AG20443 (cell line): ENCODE measurements at places on chromosomes 2 and 18.
A peak's percentile ranks its signal among the peaks of the same experiment; 100 is the strongest.

- DNase-seq, result no peak
Measured at GRCh38 chr18:56576826-56577573, 61.4 kb downstream of the TXNL1 start.

DNA sequence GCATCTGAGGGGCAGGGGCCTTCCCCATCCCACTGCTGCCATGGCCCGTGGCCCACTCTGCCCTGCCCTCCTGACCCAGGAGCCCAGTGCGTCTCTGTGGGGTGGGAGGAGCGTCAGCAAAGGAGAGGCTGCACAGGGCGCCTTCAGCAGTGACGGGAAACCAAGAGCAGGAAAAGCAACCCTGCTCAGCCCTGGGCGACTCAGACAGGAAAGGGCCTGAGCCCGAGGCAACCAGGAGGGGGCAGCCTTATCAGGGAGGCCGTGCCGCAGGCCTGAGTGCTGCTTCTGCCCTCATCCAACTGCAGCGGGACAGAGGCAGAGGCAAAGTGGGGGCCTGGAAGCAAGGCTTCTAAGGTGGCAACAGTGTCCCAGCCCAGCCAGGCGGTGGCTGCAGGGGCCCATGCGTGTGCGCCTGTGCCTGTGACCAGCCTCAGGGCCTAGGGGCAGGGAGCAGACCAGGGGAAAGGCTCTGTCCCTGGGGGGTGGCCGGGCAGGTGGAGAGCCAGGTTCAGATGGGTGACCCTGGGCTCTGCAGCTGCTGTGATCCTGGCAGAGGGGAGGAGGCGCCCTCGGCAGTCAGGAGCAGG is 23.3 kb upstream of the ALPI start:
- no peak for DNase-seq

DNA sequence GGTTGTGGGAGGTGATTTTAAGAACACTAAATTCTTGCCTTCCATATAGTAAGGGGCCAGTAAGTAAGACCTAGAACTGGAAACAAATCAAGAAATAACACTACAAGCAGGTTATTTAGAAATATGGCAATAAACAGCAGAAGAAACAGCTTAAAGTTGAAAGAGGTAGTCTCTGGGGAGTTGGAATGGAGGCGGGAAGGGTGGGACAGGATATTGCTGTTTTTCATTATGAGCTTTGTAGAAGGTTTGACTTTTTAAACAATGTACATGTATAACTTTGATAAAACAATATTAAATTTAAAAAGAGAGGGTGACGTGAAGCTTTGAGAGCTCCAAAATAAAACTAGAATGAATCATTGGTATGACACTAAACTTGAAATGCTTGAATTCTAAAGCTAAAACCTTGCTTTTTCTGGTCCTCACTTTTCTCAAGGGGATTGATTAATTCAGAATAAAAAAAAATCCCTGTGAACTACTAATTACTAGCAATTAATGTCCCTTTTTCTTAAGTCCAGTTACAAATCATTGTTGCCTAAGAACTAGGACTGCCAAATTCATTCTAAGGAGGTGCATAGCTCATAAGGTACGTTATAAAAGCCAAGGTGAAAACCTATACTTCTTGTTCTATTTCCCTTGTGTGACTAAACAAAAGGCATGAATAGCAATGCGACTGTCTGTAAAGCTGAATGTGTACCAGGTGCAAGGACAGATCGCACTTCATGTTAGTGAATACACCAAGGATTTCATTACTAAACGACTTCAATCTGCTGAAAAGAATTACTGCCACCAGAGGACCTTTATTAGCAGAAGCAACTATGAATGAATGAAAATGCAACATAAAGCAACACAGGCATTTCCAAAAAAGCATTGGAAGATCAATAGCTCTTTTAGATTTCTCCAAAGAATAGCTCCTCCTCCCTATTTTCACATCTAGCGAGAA is 177.5 kb downstream of the RBM43 start:
- no peak for DNase-seq

GRCh38 chr18:79738581-79739439 is 58.9 kb upstream of the KCNG2 start:
- DNase-seq, result no peak

GRCh38 chr2:36951027-36951518 is 15.3 kb downstream of the STRN start:
- no peak for DNase-seq

GRCh38 chr18:55289775-55290174 is 298.2 kb downstream of the TCF4 start:
- no peak for DNase-seq

DNA sequence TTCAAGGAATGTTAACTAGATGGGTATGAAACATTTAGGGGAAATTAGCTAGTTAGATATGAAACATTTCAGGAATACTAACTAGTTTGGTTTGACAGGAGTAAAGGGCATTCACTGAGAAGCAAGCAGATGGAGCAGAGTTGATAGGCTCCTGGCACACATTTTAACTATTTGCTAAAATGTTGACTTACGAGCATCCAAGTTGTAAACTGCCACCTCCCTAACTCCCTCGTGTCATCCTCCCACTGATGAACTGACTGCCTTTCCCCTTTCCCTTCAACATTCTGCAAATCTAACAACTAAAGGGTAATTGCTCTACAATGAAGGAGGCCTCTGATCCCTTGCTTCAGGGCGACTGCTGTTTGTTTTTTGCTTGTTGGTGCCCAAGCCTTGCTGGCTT is 580.4 kb upstream of the FAM98A start:
- DNase-seq, result no peak

DNA sequence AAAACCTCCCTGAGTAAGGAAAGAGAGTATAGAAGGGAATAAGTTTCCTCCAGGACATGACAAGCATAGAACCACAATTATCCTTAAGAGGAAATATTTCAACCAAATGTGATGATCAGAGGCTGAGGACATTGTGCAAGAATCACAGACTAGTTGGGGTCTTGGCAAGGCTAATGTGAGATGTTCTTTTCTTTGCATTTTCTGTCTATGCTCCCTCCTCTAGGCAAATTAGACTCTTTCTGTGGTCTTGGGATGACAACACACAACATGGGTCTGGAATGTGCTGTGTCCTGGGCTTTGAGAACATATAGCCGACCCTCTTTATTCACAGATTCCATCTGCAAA is 32.0 kb upstream of the IL1RL1 start:
- no peak for DNase-seq

- DNase-seq, result no peak
Measured at GRCh38 chr2:188494906-188495305, 203.2 kb downstream of the GULP1 start.

DNA sequence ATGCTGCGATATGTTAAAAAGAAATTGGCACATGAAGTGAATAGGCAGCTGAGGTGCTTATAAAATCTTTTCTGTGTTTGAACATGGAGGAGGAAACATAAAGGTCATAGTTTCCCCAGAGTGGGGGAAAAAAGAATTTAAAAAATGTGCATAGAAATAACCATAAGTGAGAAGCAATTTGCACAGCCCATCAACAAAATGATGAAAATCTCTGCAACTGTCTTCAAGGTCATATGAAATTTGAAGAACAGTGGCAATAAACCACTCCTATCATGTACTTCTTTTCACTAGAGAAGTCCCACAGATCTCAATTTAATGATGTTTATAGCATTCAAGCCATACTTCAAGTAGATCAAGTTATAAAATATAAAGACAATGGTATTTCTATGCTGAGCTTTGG is 46.7 kb upstream of the ZNF804A start:
- DNase-seq, result no peak

DNA sequence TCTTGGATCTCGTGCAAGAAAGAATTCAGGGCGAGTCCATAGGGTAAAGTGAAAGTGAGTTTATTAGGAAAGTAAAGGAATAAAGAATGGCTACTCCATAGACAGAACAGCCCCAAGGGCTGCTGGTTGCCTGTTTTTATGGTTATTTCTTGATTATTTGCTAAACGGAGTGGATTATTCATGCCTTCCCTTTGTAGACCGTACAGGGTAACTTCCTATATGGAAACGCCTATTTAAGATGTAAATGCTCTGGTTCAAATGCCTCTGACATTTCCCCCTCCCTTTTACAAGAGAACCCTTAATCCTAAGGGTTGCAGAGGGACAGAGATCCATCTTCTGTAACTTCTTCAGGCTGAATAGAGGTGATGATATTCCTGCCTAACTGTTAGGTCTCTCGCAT is 25.7 kb downstream of the RBFA start:
- DNase-seq, result no peak

GRCh38 chr2:219688560-219689445 is 61.4 kb downstream of the SLC4A3 start:
- DNase-seq, result peak; percentile 94

DNA sequence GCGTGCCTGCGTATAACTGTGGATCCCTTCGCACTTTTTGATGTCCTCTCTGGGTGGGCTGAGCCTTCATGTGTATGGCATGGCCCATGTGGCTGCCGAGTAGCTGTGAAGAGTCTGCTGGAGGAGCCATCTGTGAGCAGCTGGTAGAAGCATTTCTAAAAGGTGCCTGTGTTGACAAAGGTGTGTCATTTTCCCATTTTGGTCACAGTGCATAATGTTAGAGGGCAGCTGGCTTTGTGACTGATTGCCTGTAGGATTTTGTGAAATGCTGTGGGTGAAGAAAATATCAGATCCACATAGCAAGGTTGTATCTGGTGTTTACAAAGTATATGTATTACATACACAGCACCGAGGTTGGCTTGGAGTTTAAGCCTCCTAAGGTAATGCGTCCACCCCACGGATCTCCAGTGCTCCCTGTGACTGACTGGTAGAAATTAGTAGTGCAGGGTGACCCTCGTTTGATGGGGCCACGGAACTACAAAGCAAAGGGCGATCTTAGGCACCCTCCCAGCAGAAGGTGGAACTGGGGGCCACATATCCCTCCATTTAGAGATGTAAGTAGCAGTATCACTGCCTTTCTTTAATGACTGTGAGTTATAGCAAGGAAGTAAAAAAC is 16.5 kb downstream of the GATA6 start:
- DNase-seq, result no peak

DNA sequence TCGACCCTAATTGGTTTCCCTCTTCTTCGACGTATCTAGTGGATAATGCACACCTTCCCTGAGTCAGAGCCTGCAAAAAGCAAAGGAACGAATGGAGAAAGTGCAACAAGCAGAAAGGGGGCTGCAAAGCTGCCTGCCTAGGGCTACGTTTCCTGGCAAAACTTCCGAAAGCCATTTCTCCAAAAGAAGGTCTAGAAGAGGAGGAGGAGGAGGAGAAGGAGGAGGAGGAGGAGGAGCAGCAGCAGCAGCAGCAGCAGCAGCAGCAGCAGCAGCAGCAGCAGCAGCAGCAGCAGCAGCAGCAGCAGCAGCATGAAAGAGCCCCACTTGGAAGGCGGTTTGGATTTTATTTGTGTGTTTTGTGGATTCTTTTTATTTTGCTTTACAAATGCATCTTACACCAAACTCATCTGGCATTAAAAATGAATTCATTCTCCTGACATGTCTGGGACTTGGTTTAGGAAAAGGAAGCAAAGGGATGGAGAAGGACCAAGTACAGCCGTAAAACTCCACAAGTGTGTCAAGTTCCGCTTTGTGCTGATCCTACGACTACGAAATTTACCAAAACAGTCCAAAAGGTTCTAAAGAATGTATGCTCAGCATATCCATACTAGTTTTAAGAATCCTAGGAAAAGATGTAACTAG is 2.0 kb downstream of the TCF4 start:
- no peak for DNase-seq

DNA sequence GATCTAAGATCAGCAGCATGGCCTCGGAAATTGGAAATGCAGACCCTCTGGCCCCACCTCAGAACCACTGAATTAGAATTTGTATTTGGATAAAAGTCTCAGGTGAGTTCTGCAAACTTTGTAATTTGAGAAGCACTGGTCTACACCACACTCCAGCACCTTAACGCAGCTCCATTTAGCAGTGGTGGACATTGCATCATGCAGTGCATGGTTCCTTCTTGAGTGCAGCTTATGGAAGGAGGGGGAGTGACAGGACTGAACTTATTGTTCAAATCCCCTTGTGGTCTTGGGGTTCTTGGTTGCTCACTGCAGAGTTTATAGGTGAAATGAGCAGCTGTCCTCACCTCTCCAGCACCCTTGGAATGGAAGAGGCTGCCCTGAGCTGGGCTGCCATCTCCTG is 17.4 kb upstream of the STEAP3 start:
- no peak for DNase-seq

- DNase-seq, result no peak
Measured at GRCh38 chr18:41955688-41956087, 654 bp downstream of the PIK3C3 start.

DNA sequence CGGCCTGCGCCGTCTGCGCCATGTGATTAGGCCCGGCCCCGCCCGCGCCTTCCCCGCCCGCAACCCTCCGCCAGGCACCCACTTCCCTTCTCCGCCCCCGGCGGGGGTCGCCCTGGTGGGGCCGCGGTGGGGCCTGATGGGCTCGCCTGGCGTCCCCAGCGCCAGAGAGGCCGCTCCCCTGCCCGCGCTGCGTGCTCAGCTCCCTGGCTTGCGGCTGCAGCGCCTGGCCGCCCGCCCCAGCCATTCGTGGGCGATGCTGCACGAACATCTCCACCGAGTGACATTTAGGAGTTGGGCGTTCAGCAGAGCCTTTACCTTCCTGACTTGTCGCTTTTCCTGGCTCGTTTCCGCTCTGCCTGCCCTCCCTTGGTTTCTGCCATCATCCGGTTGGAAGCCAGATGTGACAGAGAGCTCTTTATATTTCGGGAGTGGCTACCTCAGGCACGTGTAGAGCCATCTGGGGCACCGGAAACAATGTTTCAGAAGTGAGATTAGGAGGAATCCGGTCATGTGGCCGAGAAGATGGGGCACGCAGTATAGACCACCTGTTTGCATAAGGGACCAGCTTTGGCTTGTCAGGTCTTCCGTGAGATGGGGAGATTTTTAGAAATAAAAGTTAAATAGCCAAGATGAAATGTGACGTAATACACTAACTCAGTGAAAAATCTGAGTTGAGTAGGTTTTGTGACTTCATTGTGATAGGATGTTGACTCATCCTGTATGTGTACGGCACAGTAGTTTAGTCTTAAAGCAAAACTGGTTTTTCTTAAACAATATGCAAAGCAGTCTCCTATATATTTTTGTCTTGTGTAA is 1.2 kb downstream of the GLS start:
- peak; percentile 29 for DNase-seq

DNA sequence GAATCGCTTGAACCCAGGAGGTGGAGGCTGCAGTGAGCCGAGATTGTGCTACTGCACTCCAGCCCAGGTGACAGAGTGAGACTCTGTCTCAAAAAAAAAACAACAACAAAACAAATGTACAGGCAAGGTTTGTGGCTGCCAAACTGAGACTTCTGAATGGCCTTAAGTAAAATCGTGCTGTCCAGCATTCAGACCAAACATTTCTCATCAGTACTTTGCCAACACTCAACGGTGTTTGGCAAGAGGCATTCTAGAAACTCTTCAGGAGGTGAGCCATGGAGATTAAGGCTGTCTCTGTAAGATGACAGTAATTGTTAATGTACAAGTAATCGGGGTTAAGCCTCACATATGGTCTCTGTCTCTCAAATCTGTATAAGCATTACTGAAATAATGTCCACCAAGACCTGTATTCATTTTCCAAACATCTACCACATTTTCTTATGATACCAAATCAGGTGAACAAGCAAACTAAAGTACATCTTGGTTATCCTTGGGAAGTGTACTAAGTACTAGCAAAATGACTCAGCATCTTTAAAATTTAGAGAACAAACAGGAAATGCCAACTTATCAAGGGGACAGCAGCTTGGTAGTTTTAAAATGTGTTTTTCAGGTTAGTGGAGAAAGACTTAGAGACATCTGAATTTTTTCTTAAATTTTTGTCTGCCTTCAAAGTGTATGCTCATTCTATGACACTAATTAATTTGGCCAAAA is 29.3 kb downstream of the SERPINE2 start:
- no peak for DNase-seq
